ENCODE measurements at places on chromosomes 5 and 9.

DNA sequence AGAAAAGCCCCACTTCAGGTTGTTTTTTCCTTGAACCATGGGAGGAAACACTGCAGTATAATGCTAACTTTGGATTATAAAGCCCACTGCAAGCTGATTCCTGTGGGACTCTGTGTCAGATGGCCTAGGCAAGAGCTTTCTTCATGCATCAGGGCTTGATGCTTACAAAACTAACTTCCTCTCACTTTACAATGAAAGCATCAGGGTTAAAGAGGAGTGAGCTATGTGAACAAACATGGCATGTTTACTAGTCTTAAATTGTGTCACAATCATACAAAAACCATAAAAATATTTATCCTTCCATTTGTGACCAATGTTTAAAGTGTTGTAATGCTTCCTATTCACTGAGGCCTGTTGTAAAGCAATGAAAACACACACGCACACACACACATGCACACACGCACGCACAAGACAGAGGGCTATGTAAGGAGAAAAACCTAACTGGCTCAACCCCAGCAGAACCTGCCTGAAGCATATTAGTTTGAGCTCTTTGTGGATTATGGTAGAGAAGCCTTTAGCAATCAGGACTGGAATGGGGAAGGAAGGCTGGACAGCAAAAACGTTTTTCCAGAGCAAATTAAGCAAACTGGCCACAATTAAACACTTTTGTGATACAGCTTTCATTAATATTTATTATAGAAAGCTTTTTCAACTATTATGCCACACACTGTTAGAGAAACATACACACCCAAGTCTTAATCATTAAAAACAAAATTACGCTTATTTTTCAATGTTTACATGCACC lies 122.2 kb downstream of the AUH start:
- no peak for DNase-seq

- peak; percentile 93 for DNase-seq
Measured at GRCh38 chr9:86557063-86557766, 203.0 kb upstream of the TUT7 start.

DNA sequence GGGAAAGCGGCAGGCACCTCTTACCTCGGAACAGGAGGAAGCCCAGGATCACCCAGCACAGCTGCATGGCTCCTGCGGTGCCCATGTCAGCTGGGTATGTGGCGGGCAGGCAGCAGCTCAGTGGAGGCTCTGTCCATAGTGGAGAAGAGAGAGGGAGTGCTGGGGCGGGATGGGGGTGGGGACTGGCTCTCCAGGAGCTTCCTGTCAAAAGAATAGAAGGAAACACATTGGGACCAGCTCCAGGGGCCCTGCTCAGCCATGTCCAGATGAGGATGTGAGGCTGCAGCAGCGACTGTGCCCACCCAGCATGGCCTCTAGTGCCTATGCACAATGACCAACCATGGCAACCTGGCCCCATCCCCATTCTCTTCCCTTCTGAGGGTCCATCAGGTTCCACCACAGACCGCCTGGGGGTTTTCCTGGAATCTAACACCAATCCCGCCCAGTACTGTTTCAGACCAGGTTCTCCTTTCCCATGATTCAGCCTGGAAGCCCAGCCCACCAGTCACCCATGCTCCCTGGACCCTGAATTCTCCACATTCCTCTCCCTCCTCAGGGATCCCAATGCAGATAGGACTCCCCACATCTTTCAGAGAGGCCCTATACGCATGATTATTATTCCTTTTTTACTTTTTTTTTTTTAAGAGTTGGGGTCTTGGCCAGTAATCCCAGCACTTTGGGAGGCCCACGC lies at the start of gene ECSCR:
Gene ECSCR, minus strand, starts transcription at position 158 of the 691 bp plus-strand sequence. Its CDS starts 73 bp downstream, at position 85.
- peak; percentile 48 for DNase-seq

GRCh38 chr9:4061717-4062116 lies 238.2 kb downstream of the GLIS3 start:
- no peak for DNase-seq

DNA sequence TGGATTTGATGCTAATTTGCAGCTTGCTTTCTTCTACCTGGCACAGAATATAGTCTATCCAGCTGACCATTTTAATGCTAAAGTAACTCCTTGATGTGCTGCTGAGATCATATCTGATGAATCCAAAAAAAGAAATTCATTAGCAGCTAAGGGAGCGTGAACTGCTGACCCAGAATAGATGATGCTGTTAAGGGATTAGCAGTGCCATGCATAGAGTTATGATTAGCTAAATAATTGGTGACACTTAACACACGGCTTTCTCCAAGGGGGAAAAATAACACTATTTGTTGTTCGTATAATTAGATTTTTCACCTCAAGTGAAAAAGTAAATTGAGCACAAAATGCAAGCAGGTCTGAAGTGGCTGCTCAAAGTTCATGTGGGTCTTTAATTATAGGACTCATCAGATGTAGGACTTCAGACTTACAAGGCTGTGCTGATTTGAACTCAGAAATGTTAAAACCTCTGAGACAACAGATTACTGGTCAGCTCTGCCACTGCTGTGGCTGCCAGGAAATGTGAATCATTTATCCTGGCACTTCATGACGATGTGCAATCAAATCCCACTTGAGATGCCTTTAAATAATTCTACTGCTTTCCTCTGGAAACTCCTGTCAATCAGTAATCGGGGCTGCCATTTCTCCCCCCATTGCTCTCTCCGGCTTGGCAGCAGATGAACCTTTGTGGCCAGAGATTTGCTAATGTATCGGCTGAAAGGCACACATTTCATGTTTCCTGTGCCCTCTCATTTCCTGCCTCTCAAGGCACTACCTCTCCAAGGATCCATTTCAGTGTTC lies 291.6 kb upstream of the C9orf72 start:
- peak; percentile 86 for DNase-seq

- peak; percentile 73 for DNase-seq
Measured at GRCh38 chr5:146564007-146564762, 48.2 kb upstream of the GPR151 start.

- DNase-seq, result peak; percentile 61
Measured at GRCh38 chr5:73625944-73626811, at the start of gene ARHGEF28. ARHGEF28 (plus strand) TSS chr5:73626196; CDS start chr5:73684852, 58,656 bp downstream.

GRCh38 chr5:134437340-134437846 lies 25.7 kb upstream of the CDKN2AIPNL start:
- peak; percentile 74 for DNase-seq

GRCh38 chr5:169450464-169450863 lies 133.1 kb upstream of the SPDL1 start:
- DNase-seq, result no peak

- DNase-seq, result no peak
Measured at GRCh38 chr5:123701511-123702200, 189.7 kb downstream of the CSNK1G3 start.

All from HT1080 (cell line).